ENCODE measurements at places on chromosomes 2 and 18.

- DNase-seq = no peak
Measured at GRCh38 chr2:46377101-46377581, 79.9 kb downstream of the EPAS1 start.

GRCh38 chr2:147846412-147847081, 1.7 kb downstream of the ACVR2A start:
- no peak for DNase-seq

DNA sequence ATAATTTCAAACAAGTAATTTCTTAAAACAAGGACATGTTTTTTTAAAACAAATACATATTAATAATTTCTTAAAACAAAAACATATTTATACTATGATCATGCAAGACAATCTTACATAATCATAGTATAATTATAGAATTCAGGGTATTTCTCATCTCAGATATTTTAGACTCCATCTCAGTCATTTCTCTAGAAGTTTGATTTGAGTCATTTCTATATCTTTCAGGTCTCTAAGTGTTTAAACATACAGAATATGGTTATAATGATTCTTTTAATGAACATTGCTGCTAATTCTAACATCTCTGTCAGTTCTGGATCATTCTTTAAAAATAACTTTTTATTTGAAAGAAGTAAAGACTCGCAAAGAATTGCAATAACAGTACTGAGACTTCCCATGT, 154.2 kb upstream of the KYNU start:
- DNase-seq = no peak

DNA sequence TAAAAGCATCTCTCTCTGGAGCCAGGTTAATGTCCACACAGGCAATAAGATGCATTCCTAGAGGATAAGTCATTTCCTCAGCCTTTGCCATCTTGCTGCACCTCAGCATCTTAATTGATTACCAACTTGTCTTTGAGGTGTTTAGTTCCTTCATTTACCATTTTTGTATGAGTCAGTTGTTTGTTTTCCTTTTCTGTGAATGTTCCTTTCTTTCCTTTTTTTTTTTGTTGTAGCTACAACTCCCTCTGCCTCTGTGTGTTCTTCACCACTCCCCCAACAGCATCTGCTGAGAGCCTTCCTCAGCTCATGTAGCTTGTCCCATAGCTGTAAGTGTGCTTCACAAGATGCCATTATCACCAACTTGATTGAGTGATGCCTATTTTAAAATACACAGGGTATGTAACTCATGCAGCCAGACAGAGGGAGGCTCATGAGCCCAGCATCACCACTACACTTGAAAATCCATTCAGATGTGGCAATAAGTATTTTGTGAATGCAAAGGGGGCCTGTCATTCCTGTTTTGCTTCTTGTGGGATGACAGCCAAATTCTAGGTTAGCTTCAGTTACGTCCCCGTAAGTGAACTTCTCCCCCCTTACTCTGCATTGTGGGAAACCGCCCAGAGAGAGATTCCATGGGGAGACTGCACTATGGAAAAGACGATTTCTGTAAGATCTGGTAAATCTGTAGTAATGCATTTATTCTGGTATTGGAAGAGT, 315.9 kb upstream of the ZEB2 start:
- DNase-seq = peak; percentile 24

- peak; percentile 68 for DNase-seq
Measured at GRCh38 chr2:239991689-239992314, 33.3 kb downstream of the NDUFA10 start.

DNA sequence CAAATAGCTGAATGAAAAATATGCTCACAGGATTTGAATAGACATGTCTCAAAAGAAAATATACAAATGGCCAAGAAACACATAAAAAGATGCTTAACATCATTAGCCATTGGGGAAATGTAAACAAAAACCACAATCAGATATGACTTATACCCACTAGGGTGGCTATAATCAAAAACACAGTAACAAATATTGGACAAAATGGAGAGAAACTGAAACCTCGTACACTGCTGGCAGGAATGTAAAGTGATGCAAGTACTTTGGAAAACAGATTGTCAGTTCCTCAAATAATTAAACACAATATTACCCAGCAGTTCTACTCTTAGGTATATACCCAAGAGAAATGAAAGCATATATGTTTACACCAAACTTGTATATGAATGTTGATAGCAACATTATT, 213.0 kb downstream of the PHLPP1 start:
- peak; percentile 33 for DNase-seq

- DNase-seq = peak; percentile 53
Measured at GRCh38 chr2:213104092-213104902, 47.1 kb downstream of the IKZF2 start.

DNA sequence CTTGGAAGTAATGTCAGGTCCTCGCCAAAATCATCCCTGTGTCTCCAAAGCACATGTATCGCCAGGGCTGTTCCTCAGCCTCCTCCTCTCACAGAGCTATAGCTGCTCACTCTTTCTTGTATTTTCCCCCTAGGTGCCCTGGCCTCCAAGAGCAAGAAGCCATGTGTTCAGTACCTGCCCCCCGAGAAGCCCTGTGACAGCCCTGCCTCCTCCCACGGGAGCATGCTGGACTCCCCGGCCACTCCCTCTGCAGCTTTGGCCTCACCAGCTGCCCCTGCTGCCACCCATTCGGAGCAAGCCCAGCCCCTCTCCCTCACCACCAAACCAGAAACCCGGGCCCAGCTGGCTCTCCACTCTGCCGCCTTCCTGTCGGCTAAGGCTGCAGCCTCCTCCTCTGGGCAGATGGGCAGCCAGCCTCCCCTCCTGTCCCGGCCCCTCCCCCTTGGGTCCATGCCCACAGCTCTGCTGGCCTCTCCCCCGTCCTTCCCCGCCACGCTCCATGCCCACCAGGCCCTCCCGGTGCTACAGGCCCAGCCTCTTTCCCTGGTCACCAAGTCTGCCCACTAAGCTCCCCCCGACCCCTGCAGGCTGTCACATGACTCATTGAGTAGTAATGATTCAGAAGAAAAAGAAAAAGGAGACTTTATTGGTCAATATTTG, 18.8 kb downstream of the TGOLN2 start:
- DNase-seq = peak; percentile 67

DNA sequence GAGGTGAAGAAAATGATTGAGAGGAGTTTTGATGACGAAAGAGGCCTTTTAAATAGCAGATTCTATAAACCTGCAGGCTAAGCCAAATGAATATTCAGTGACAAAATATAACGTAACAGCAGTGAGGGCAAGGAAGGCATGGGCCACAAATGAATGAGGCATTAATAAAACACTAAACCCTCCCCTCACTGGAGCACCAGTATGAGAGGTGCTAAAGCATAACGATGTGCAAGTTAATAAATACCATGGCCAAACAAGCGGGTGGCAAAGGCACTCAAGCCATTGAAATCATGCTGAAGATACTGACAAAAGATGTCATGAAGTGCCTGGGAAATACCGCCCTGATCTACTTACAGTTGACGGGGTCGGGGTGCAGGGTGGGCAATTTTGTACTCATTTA, 30.2 kb upstream of the LONRF2 start:
- DNase-seq = no peak
